T-helper 22 cell (primary cell): ENCODE measurements at places on chromosomes 6 and 20.

DNA sequence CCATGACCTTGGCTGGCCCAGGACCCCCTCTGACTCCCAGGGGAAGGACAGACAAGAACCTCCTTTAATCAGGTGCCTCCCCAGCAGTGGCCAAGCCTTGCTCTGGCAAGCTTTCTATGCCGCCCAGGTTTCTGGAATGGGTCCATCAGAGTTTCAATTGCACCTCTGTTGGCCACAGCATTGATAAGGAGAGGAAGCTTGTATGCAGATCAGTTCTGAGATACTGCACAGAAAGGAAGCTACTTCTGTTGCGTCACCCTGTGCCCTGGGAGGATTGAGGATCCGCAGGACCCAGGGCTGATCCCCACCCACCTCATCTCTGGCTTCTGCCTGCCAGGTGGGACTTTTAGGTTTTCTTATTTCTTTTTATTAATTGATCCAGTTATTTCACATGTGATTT, 167.2 kb downstream of the TFAP2C start:
- no peak for DNase-seq

DNA sequence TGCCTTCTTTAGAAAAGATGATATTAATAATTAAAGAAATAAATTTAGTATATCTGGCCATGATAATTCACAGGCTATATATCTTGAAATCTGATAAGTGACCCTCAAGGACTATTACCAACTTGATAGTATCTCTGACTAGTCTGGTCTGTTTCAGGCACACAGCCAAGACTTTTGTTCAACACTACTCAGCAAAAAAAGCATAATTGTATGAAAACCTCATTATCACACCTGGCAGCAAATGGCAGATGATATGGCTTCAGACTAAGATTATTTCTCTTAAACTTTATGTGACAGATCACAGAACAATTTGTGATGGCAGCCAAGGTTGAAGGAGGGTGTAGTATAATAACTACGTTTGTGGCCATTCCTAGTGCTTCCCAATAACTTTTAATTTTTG, 114.7 kb downstream of the RWDD2A start:
- DNase-seq = no peak

- DNase-seq = no peak
These were observed 343.5 kb downstream of the RNGTT start for GRCh38 chr6:88619951-88620350.

DNA sequence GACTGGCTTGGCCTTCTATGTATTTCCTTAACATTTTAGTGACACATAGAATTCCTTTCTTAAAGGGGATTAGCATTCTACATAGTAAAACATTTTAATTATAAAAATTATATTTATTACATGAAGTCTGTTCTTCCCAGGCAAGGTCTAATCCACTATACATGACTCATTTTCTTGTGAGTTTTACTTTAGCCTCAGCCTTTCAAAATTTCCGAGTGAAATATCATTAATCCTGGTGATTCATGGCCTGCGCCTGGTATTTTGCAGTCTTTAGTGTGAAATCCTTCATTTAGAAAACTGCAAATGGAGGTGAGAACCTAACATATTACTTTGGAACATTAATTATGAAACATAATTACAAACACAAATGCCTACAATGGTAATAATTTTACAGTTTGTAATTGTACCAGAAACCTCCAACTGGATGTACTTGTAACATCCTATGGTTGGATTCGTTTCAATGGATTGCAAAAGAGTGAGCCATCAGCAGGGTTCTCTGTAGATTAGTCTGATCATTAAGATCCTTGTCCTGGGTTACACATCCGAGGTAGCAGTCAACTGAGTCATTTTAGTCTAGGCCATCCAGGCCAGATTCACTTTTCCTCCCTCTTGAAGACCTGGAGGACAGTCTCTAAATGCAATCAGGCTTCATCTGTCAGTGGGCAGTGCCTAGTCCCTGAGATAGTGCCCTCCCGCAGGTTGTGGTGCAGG, 272.0 kb downstream of the PACRG start:
- DNase-seq = no peak

DNA sequence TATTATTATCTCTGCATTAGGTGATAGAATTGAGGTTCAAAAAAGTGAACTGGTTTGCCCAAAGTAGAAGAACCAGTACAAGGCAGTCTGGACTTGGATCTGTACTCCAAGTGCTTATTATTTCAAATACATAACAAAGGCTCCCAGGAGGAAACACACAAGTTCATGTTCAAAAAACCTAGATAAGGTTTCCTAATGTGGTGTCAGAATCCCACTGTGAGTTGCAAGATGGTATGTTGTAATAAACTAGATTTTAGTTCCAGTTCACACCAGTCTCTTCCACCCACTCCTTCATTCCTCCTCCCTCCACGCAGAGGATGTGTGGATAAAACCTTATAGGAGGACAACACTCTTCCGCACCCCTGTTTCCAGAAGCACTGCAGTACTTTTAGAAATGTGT, 42.8 kb downstream of the KIAA0319 start:
- DNase-seq = no peak

DNA sequence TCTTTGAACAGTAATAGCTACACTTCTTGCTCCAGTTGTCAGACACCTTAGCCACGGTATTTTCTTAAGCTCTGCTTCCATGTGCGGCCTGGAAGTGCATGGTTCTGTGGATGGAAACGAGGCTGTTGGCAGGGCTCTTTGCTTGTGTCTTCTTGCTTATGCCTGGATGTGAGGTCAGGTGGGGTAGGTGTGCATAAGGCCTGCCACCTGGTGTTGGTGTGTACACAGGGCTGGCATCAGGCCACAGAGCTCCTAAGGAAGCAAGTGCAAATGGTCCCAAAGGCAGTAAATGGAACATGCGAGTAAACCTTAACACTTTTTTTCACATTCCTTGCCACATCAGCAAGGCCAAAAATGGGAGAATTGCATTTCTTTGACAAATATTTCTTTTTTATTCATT, 158.1 kb upstream of the GMDS start:
- no peak for DNase-seq

DNA sequence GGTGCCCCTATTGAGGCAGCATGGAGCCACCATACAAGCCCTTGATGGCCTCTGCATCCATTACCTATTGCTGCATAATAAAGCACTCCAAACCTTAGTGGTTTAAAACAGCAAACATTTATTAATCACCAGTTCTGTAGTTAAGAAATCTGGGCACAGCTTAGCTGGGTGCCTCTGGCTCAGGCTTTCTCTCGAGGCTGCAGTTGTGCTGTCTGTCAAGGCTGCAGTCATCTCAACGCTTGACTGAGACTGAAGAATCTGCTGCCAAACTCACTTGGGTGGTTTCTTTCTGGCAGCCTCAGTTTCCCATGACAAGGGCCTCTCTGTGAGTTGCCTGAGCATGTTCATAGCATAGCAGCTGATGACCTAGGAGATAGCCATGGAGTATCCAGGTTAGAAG, 207.4 kb upstream of the LRFN2 start:
- no peak for DNase-seq

DNA sequence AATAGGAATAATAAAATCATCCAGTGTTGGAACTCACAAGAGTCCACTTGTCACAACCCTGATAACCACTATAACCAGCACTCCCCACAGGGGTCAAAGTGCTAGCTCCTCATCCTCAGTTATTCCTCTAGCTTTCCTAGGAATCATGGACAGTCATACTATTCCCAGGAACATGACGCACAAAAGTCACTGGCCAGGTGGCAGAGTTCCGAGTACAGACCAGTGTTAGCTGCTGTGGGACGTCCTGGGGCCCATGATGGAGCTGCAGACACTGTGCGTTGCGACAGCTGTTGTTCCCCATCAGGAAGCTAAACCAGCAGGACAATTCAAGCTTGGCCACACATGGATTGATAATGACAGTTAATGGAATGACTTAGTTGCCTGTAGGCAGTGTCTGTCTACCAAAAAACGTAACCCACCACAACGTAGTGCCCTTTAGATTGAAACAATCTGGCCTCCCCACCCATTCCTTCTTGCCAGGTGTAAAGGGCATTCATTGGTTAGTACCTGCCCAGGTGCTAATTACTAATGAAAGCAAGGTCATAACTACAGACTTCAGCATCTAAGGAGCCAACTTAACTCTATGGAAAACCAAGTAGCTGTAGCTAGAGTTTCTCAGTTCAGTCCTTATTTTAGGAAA, 17.4 kb downstream of the EZR start:
- no peak for DNase-seq

GRCh38 chr6:122692175-122692598, 82.0 kb downstream of the PKIB start:
- no peak for DNase-seq

DNA sequence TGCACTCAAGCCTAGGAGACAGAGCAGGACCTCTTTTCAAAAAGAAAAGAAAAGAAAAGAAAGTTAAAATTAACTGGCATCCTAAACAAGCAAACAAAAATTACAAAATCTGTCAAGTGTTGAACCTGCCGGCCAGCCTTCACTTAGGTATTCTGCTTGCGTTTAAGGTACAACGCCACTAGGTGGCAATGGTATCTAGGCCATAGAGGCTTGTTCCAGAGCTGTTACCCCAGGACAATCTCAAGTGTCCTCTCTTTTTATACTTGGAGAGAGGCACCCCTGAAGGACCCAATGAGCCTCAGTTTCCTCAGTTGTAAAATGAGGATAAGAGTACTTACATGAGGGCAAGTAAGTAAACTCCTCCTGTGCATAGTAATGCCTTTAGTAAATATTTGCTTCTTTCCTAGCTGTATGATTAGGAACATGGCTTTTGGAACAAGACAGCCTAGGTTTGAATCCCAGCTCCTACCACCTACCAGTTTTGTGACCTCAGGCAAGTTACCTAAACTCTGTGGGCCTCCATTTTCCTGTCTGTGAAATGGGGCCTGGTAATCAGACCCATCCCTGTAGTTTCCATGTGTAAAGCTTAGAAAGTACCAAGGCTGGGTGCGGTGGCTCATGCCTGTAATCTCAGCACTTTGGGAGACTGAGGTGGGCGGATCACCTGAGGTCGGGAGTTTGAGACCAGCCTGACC, 5.8 kb upstream of the PACSIN1 start:
- no peak for DNase-seq

- no peak for DNase-seq
These were observed 233.0 kb downstream of the ERMARD start for GRCh38 chr6:169984181-169985120.

DNA sequence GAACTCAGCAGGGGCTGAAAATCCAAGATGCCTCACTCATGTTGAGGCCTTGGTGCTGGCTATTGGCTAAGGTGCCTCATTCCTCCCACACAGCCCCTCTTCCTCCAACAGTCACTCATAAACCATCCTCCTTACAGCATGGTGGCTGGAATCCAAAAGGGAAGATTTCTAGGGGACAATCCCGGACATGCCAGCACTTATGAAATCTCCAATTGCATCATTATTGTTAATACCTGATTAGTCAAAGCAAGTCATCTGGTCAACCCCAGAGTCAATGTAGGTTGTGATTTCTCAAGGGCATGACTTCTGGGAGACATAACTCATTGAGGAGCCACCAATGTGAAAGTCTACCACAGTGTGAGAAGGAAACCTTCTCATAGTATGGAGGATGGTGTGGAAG, 506.6 kb upstream of the NOX3 start:
- DNase-seq = no peak

- DNase-seq = no peak
These were observed 166.6 kb downstream of the KHDRBS2 start for GRCh38 chr6:62119401-62119800.

GRCh38 chr6:125050663-125051318, 88.6 kb downstream of the RNF217 start:
- no peak for DNase-seq

DNA sequence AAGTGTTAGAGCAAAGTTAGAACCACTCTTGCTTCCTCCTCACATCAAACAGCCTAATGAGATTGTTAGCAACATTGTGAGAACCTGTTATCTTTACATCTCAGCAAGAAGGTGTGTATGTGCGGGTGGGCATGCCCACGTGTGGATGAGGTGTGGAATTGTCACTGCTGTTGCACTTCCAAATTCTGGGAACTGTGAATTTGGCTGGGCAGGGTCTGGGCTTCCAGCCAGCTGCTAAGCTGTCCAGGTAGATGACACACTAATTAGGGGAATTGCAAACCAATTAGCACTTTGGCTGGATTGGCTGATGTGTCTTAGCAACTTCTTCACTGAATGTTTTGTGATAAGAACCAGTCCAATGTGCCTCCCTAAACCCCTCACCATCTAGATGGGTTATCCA, 848.2 kb downstream of the DHX35 start:
- DNase-seq = no peak

GRCh38 chr6:12343122-12343439, 52.9 kb downstream of the EDN1 start:
- no peak for DNase-seq

GRCh38 chr6:5866547-5867051, 140.1 kb downstream of the NRN1 start:
- no peak for DNase-seq

GRCh38 chr20:21515300-21516179, 1.7 kb upstream of the NKX2-2 start:
- no peak for DNase-seq

DNA sequence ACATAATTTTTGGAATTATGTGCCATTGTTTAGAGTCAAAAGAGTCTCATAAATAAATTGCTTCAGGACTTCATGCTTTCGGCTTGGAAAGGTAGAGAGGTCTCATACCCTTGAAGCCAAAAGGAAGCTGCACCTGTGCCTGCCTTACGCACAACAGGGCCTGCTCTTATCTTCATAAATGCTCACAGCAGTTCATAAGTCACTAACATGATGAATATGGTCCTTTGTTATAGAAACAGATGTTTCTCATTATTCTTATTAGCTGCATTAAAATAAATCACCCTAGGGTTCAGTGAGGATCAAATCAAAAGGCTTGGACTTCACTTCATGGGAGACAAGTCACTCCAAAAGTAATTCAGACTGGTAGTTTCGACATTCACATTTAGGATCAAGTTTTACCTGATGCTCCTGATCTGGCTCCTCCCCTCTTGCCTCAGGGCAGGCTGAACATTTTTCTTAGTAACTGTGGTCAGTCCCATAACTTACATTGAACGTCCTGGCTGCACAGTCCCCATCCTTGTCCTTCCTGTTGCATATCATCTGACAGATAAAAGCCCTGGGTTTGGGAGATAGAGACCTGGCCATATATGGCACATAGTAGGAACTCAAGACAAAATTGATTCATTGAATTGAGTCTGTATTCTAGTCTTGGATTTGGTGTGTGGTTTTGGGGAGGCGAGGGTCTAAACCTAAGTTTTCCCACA, 20.7 kb upstream of the SH3BGRL2 start:
- no peak for DNase-seq
